ENCODE measurements at places on chromosomes 1 and 21.

DNA sequence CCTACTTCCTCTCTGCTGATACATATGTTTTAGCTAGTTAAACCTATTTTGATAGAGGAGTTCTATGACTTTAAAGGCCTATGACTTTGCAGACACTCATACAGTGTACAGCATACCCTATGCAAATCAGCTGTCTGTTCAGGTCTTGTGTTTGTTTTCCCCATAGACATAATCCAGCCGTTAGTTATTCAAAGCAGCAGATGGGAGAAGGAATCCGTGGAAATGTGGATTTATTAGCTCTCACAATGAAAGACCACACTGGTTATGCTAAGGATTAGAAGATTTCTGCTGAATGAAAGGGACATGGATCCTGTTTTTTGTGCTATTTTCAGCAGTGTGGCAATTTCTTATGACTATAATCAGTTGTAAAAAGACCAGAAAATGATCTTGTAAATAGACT is 59.8 kb downstream of the MAST2 start:
- no peak for DNase-seq

GRCh38 chr1:107840725-107841124 is 124.3 kb downstream of the VAV3 start:
- no peak for DNase-seq

DNA sequence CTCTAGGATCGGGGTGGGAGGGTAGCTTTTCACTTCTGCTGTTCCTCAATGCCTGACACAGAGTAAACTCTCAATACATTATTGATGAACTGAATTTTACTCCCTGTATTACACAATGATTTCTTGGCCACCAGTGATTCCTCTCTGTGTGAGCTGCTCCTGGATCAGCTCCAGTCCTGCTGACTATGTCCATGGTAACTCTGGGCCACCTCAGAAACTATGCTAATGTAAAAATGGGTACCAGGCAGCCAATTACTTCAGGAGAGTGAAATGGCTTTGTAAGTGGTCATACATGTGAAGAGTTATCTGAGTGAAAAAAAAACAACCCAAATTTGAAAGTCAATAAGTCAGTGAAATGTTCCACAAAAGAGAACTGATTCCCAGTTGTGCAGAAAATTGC is 311.0 kb downstream of the KCNH1 start:
- no peak for DNase-seq

DNA sequence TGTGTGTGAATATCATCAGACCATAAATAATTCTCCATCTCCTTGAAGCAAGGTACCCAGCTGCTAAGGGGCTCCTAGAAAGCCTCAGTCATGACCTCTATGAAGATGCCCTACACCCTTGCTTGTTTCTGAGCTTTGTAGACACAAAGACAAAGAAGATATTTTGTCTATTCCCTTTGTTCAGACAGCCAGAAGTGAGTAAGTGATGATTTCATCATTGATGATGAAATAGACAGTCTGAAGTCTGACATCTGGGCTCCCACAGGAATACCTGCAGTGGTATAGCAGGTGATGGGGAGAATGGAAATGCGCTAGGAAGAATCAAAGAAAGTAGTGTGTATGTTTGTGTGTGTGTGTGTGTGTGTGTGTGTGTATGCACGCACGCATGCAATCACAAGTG is 82.2 kb upstream of the DPT start:
- no peak for DNase-seq

GRCh38 chr1:89287181-89288050 is 14.8 kb upstream of the GBP5 start:
- DNase-seq = no peak

GRCh38 chr1:228983661-228984060 is 248.4 kb downstream of the RHOU start:
- no peak for DNase-seq

- no peak for DNase-seq
Measured at GRCh38 chr21:42027822-42028765, 17.9 kb upstream of the ZBTB21 start.

DNA sequence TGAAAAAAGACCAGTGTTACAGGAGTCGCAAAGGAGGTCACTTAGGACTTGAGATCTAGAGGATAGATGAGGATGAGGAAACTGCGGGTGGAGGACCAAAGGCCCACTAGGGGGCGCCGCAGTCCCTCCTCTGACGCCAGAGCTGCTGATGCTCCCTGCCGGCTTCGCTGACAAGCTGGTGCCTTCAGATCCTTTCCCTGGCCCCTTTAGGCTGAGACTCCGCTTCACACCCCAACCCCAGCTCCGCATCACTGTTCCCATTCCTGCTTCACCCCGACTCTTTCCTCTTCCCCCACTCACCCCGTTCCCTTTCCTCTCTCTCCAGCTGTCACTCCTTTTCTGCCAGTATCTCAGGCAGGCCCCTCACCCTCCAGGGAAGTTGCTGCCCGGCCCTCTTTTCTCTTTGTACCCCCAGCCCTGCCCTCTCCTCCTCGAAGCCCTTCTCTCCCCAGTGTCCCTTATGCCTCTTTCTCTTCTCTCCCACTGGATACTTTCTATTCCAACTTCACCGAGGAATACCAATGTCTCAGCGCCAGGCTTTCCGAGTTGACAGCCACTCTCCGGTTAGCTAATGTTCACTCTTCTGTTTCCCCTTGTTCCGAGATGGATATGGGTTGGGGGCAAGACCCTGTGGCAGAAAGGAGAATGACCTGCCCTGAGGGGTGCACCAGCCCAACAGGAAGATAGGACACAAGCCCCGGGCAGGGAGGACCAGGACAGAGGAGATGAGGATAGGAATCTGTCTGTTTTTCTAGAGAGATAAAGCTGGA is 4.5 kb downstream of the KCNJ9 start:
- DNase-seq = peak; percentile 64

DNA sequence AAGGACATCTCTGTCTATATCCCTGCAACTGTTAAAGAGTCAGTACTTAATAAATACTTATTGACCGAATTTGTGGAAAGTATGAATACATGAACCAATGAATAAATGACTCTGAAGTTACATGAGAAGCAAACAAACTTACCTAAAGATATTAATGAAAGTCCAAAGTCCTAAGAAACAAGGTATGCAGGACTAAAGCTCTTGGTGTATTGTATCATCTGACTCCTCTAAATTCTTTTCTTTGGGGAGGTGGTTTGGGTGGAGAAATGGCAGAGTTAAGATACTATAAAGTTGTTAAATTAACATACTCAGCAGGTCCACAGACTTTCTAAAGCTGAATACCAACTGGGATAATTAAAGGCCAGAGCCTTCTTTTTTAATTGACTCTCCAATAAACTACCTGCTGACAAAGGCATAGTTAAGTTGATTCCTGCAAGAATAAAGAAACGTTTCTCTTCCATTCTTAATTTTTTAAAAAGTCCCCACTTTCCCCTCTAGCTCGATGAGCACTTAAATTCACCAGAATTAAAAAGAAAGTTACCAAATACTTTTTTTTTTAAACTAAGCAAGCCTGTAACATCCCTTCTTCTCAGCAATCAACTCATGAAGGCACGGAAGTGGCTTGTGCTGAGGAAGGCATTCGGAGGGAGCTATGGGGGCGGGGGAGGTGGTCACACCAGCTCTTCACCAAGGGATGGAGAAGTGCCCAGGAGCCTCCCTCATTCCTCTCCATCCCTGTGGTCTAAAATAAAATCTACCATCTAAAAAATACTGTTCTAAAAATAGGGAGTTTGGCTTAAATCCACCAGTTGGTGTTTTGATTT is 61.1 kb downstream of the GADD45A start:
- no peak for DNase-seq

- no peak for DNase-seq
Measured at GRCh38 chr1:165738794-165739193, 29.9 kb downstream of the TMCO1 start.

DNA sequence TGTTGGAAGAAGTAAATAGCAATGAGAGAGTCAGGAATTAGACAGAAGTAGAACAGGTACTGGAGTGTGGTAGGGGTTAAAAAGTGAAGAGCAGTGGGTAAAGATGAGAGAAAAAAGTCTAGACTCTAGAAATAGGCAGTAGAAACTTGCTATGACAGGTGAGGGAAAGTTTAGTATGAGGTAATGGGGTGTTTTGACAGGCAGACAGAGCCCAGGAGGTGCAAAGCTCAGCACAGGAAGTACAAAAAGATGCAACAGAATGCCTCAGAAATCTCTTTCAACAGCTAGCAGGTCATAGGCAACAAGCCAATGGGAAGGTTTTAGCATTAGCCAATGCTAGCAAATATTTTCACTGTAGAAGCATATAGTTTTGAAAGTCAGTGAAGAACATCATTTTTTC is 319.1 kb upstream of the SGIP1 start:
- no peak for DNase-seq

GRCh38 chr1:89523572-89524368 is 859 bp upstream of the LRRC8B start:
- no peak for DNase-seq

GRCh38 chr1:158248118-158248517 is 6.1 kb upstream of the CD1A start:
- no peak for DNase-seq

DNA sequence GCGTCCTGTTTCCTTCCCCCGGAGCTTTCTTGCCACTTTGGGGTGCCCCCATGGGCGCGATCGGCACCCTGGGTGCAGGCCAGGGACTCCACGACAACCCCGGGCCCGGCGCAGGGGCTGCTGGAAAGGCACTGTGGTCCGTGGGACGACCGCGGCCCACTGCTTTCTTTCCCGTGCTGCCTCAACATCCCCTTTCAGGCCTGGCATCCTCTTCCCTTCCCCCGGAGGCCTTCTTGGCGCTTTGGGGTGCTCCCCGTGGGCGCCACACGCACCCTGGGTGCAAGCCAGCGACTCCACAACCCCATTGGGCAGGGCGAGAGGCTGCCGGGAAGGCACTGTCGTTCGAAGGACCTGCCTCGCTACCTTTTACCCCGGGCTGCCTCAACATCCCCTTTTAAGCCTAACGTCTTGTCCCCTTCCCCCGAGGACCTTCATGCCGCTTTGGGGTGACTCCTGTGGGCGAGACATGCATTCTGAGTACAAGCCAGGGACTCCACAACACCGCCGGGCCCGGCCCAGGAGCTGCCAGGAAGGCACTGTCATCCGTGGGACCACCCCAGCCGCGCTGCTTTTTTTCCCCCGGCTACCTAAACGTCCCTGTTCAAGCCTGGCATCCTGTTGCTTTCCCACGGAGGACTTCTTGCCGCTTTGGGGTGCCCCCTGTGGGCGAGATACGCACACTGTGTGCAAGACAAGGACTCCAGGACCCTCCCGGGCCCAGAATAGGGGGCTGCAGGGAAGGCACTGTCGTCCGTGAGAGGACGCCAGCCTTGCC is 137.8 kb downstream of the LIPI start:
- no peak for DNase-seq

DNA sequence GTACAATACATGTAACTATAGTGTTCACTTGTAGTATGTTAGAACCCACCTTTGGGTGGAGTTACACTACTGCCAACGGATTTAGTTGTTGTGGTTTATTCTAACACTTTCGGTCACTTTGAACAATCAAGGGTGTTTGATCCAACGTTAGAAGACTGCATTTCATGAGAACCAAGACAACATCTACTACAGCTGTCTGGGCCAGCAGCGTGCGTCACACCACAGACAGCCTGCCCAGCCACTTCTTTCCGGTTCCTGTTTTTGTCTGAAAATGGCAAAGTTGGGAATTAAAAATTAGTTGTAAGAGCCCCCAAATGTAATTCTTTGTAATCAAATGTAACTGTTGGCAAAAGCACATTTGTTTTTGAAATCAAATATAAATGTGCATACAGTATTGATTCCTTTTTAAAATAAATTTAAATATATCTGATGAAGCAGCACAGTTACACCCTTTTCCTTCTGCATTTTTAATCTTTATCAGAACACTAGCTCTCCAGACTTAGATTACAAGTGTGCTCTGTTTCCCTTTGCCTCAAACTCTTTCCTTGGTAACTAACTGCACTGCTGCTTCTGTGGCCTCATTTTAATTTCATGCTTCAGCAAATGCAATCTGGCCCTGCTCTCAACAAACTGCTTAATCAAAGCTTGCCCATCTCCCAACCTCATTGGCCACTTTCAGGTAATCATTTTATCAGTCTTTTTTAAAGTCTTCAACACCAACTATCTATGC is 86.6 kb upstream of the DPH5 start:
- no peak for DNase-seq

- DNase-seq = no peak
Measured at GRCh38 chr1:41514381-41514780, 29.9 kb upstream of the EDN2 start.

GRCh38 chr21:41653243-41653953 is 113.5 kb downstream of the RIPK4 start:
- no peak for DNase-seq

DNA sequence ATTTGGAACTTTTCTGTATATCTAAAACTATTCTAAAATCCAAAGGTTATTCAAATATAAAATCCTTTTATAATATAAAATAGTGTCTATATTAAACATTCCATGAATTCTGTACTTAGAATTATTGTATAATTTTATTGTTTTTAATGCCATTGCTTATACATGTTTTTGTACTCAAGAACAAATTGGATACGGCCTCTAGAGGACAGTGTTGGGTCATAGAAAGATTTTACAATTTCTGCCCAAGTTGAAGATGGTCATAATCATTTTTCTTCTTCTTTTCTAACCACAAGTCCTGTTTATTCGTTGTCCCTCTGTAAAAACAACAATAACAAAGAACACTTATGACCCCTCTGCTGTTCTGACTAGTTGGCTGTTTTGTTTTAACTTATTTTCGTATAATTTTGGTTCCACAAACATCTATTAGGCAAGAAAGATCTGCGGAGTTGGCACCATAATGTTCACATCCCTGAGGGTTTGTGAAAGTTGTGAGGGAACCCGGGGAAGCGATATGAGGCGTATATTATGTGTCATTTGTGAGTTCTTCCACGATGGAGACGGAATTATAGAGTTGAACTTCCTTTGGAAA is 75.7 kb upstream of the KIF26B start:
- DNase-seq = no peak

- DNase-seq = no peak
Measured at GRCh38 chr1:228471762-228472398, 15.3 kb upstream of the RNF187 start.
